Stimulated activated CD4-positive, alpha-beta T cell treated with anti-CD3 and anti-CD28 coated beads, Interleukin-12 subunit alpha, Interleukin-12 subunit beta, amount 100 ng/mL, for 48 hours (primary cell): ENCODE measurements at places on chromosomes 5 and 9.

- DNase-seq, result no peak
These were observed 1.8 kb upstream of the ENTPD2 start for GRCh38 chr9:137055385-137056364.

DNA sequence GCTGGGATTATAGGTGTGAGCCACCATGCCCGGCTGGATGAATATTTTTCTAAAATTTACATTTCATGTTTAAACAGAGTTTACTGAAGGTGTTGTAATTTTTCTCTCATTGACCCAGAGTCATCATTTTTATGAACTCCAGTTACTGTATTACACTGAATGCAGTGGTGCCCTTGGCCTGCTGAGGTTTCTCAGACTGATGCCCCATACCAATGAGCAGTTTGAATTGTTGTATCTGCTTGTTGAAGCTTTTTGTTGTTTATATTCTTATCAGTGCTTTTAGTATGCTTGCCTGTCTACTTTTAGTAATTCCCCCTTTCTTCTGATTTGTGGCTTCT, 29.9 kb downstream of the NFX1 start:
- no peak for DNase-seq

DNA sequence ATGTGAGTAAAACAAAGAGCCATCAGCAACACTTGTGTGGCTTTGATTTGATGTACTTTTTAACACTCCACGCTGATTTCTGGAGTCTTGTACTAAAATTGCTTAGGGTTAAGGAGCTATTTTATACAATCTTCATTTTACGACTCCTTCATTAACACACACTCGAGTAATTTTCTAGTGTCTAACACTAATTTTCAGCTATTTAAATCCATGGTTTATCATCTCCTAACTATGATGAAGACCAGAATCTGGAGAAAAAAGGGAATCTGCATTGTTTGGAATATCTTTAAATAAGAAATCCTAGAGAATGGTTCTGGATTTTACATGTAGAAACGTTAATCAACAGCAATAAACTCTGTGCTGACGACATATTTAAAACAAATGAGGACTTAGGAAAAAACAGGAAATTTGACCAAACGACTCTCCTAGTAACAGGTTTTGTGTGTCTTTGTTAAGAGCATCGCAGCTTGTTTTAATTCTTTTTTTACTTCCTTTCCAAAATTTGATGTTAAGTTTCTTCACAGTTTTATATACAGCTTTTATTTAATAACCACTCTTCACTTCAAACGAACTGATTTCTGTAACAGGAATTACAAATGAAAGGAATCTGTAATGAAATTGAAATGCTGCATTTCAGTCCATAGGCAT, 138.5 kb downstream of the AOPEP start:
- DNase-seq, result no peak

- DNase-seq, result no peak
These were observed 234.8 kb downstream of the PIK3R1 start for GRCh38 chr5:68450245-68450852.

GRCh38 chr9:97299809-97300414, 7.5 kb upstream of the CCDC180 start:
- DNase-seq, result no peak

DNA sequence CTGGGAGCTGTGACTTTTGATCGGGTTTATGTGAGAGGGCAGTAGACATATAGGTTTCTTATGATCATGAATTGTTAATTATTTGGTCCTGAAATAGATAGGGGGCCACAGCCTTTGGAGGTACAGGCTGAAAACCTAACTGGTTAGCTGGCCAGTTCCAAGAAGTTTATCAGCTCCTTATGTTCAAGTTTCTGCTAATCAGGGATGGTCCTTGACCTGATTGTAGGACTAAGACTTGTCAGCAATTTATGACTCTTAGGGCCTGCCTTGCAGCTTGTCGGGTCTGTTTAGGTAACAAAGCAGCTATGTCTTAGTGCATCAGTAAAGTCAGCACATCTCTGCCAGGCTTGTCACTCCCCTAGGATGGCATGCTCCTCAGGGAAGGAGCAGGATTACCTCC, 151.8 kb upstream of the RUSC2 start:
- DNase-seq, result no peak

DNA sequence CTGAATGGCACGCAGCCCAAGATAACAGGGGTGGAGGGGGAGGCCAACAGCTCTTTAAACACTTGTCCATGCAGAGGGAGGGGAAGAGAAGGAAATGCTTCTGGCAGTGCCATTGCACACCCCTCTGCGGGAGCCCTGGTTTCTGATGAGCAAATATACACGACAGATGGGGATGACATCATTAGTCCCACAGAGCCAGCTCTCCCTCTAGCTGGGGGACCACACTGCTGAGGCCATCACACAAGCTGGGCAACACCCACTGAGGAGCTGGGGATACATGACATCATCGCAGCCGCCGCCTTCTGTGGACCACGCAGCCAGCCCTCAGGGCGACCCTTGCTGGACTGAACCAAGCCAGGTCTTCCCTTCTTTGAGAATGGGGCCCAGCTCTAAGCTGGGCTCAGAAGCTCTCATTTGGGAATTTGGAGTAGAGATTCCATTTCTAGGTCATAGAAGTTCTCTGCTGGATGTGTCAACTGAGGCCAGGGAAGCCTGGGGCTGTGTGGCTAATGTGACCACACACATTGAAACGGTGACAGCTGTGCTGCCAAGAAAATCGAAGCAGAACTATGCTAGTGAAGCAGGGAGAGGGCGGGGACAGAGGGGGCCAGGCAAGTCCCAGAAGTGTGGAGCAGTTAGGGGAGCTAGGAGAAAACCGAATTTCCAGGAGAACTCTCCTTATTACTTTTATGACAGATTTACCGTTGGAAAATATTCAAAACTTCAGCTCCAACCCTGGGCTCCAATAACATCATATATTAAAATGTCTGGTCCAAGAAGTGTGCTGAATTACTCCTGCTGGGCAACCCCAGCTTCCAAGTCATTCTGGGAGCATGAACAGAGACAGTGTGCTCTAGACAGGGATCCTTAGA, 79.5 kb downstream of the PRRT1B start:
- no peak for DNase-seq

- DNase-seq, result no peak
These were observed 15.8 kb downstream of the MGAT1 start for GRCh38 chr5:180786531-180787398.

DNA sequence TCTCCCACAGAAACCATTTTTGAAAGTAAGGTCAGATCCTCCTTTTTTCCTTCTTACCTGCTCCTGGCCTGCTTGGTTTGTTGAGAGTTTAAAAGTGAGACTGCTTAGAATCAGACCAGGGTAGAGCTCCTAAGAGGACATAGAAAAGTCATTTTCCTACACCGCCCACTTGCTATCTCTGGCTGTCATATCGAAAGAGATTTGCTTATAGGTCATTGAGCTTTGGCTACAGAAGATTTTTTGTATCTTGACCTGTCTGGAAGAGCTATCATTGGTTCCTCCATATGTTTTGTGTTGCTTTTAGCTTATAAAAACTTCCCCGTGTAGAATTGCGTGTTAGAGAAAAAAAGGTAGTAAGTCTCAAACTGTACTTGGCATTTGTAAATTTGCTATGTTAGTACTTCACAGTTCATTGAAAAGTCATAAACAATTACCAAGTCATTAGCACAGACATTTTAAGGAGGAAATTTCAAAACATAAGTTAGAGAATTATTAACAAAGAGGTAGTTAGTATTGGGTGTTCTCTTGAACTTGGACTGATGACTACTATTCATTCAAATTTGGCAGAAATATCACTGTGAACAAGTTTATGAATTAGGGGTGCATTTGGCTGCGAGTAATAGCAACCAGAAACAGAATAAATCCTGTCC, 96.6 kb downstream of the MAN2A1 start:
- DNase-seq, result no peak

DNA sequence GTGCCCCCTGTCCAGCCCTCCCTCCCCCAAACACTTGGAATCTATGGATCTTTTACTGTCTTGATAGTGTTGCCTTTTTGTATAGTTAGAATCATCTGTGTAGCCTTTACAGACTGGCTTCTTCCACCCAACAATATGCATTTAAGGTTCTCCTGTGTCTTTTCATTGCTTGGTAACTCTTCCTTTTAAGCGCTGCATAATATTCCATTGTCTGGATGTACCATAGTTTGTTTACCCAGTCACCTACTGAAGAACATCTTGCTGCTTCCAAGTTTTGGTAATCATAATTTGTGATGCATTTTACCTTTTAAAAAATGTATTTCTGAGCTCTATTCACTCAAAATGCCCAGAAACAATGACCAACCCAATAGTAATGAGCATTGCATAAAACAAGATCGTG, 17.7 kb upstream of the LMX1B start:
- no peak for DNase-seq

DNA sequence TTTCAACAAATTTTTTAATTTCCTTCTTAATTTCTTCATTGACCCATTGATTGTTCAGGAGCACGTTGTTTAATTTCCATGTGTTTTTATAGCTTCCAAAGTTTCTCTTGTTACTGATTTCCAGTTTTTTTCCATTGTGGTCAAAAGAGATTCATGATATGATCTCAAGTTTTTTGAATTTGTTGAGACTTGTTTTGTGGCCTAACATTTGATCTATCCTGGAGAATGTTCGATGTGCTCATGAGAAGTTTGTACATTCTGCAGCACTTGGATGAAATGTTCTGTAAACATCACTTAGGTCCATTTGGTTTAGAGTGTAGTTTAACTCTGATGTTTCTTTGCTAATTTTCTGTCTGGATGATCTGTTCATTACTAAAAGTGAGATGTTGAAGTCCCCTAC, 14.7 kb upstream of the PPIC start:
- DNase-seq, result no peak

DNA sequence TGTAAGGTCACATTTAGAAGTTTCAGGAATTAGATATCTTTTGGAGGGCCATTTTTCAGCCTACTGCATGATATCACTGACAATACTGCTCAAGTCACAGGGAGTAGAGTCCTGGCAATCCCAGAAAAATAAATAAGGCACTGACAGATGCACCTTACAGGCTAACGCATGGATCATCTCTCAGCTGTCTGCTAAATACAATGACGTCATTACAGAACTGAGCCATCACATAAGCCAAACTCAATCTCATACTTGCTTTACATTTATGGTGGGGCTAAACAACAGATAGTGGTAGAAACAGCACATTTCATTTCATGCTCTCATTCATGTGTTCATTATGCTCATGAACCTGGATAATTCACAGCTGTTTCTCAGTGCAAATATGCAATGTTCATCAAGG, 243.7 kb downstream of the SEMA5A start:
- DNase-seq, result no peak

DNA sequence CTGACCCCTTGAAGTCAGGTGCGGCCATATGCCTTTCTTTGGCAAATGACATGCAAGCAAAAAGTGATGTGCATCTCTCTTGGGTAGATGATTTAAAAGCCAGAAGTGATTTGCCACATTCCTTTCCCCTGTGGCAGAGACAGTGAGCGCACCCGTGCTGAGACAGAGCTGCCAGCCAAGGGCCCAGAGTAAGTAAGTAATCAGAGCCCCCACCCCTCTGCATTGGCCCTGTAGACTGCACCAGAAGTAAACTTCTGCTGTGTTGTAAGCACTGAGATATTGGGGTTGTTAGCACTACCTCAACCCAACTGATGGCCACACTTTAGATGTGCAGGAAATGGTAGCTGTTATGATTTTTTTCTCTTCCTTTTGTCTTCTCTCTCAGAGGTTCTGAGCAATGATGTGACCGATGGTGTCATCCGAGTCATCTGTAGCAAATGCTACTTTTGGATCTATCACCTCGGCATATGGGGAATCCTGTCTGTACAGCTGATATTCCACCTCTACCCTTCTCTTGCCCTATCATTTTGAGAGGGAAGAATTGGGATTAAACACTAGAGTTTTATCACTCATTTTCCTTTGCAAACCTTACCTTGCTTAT, 58.0 kb downstream of the DOCK2 start:
- no peak for DNase-seq

GRCh38 chr5:124888050-124888506, 141.6 kb upstream of the ZNF608 start:
- no peak for DNase-seq

- no peak for DNase-seq
These were observed 16.9 kb upstream of the NANS start for GRCh38 chr9:98039607-98040017.

DNA sequence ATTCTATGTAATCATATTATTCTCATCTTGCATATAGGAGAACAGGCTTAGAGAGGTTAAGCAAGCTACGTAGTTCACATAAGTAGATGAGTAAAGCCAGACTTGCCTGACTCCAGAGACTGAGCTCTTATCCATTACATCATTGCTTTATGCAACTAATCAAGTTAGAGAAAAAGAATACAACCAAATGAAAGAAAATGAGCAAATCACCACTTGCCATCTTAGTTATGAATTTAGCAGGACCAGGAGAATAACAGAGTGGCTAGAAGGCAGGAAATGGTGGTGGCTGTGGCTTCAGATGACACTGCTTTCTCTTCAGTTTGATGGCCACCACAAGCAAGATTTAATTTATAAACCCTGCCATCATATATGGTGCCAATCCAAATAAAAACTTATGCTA, 26.6 kb downstream of the POC5 start:
- DNase-seq, result no peak

GRCh38 chr9:123425261-123425821, 69.3 kb downstream of the CRB2 start:
- no peak for DNase-seq

DNA sequence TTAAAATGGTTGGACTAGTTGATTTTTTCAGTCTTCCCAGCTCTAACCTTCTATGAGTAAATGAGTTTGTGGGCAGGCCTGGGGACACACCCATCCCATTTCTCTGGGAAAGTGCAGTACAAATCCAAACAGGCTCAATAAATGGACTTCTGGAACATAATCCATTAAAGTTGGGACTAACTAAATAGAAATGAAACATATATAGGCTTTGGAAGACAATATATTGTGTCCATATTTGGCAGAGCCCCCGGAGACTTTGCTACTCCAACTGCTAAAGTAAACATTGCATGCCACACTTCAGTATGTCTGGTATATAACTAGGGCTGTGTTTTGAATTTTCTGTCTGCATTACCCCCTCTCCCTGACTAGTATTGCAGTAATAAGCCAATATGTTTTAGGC, 191.4 kb upstream of the DAB2 start:
- DNase-seq, result no peak

GRCh38 chr9:126371007-126371870, 44.6 kb downstream of the MVB12B start:
- DNase-seq, result no peak

GRCh38 chr5:15326471-15326870, 173.5 kb upstream of the FBXL7 start:
- DNase-seq, result no peak

DNA sequence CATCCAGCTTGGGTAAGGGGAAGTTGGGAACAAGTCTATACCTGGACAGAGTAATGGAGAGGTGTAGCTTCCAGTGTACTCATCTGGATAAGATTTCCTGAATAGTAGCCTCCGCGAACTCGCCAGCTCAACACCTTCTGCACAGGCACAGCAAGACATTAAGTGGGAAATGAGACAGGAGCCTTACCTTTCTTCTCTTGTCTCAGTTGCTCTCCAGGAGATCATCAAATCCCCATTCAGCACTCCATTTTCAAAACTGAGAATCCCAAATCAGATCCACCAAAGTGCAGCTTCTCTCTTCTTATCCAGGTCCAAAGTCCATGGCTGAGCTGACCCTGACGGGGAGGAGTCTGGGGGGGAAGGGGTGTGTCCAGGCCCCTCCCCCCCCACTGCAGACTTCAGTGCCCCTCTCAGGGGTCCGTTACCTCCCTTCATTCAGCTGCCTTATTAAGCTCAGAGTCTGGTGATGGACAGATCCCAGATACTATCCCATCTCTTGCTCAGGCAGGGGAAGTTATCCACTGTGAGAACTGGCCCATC, 5.9 kb upstream of the MGAT1 start:
- no peak for DNase-seq
